Panc1 (cell line): ENCODE measurements at places on chromosomes 3 and 15.

GRCh38 chr3:197312431-197312830 is 14.0 kb upstream of the DLG1 start:
- DNase-seq: no peak

- no peak for DNase-seq
Measured at GRCh38 chr3:30011237-30011803, 595.1 kb upstream of the TGFBR2 start.

- DNase-seq: no peak
Measured at GRCh38 chr15:73283366-73283962, 85.3 kb downstream of the HCN4 start.

- no peak for DNase-seq
Measured at GRCh38 chr15:78167227-78167888, 18.2 kb downstream of the IDH3A start.

GRCh38 chr3:194396859-194397756 is 2.0 kb downstream of the GP5 start:
- DNase-seq: no peak

- no peak for DNase-seq
Measured at GRCh38 chr15:40016224-40016865, 22.6 kb downstream of the SRP14 start.

DNA sequence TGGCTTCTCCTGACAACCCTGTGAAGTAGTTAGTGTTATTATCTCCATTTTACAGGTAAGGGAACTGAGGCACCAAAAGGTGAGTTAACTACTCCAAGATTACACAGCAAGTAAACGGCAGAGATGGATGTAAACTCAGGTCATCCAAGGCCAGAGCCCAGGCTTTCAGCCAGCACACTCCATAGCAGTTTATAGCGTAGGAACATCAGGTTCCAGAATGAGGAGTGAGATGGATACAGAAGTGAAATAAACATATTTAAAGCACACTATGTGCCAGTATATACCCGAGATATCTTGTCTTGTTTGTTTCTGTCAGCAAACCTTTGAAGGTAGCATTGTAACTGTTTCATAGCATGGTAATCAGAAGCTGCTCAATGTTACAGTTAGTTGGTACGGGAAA is 279.0 kb downstream of the OXSM start:
- no peak for DNase-seq

GRCh38 chr15:101672298-101672697 is 20.1 kb upstream of the TM2D3 start:
- DNase-seq: no peak

DNA sequence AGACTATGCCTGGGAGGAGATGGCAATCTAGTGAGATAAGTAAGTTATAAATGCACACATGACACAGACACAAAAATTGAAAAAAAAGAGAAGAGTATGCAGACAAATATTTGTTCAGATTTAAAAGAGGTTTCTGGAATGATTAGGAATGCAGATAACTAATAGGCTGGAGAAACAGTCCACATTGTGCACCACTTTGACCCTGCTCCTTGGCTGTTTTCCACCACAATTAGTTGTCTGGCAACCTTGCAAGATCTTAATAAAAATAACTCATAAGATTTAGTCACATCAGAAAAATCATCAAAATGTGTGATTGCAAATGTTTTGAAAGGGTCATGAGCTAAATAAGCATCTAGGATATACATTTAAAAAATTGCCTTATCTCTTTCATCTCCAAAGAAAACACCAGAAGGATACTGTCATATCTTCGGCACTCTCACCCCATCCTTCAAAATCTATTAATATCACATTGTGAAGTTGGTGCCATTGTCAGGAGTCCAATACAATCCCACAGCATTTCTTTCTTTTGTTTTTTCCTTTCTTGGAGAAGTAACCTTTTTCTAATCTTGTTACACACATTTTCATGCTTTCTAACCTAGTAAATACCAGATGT is 153.7 kb upstream of the KCNMB2 start:
- no peak for DNase-seq

- no peak for DNase-seq
Measured at GRCh38 chr3:165553371-165553770, 283.9 kb downstream of the BCHE start.

- no peak for DNase-seq
Measured at GRCh38 chr15:69489073-69489571, 36.5 kb downstream of the RPLP1 start.

- no peak for DNase-seq
Measured at GRCh38 chr3:84961011-84961410, 2.2 kb downstream of the CADM2 start.

GRCh38 chr15:25333049-25333448 is 105.8 kb downstream of the UBE3A start:
- no peak for DNase-seq

GRCh38 chr3:40099871-40100270 is 209.6 kb upstream of the EIF1B start:
- no peak for DNase-seq
